ENCODE measurements at places on chromosomes 2 and 18.
A peak's percentile ranks its signal among the peaks of the same experiment; 100 is the strongest.

DNA sequence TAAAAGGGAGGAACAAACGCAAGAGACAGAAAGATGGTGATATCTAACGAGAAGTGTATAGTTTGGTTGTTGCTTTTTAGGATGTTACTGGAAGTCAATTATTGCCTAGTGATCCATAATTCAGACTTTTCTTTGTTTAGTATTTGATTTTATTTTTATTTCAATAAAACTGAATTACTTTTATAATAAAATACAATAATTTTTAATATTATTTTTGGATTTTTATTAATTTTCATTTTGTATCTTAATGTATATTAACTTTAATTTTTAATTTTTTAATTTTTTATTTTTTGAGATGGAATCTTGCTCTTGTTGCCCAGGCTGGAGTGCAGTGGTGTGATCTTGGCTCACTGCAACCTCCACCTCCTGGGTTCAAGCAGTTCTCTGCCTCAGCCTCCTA lies 55.6 kb downstream of the MTA3 start:
- no peak for DNase-seq

DNA sequence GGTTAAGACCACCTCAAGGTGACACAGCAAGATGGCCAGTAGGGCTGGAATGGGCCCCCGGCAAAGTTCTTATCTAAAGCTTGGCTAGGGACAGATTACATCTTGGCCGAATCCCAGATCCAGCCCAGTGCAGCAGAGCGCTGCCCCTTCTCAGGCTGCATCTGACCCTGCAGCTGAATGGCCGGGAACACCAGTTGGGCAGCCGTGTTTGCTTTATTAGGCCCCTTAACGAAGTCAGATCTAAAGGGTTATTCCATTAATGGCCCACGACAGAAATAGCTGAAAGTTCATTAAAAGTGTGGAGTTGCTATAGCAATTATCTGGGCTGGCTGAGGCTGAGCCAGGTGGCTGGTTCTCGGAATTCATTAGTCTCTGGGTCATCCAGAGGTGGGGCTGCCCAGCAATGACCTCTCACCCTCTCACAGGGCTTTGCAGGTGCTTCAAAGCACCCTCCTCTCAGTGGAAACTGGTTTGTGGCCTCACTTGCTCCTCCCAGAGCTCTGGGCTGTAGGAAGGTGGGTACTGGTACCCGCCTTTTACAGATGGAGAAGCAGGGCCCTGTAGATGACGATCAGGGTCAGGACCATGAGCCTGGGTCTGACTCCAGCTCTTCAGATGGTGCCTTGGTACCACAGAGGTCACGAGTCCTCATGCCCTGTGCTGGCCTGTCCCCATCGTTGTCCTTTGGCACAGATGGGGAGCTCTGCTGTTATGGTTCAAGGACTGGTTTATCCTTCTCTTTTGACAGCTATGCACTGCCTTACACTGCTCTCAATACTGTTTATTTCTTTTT lies 68.8 kb downstream of the EMX1 start:
- DNase-seq, result no peak

DNA sequence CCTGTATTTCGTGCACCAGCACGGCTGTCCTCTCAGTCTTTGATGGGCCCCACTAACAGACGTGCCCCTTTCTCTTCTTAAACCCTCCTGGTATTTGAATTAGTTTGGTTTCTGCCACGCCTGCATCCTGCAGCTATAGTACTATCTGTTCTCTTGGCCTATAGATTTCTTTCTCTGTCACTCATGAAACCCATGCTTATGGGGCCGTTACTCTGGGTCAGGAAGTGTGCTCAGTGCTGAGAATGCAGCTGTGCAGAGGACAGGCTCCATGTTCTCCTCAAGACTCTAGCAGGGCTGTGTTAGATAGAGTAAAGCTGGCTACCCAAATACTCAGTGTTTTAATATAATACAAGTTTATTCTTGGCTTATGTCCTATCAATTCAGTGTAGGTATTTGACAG lies 180.0 kb downstream of the INSIG2 start:
- DNase-seq, result no peak

DNA sequence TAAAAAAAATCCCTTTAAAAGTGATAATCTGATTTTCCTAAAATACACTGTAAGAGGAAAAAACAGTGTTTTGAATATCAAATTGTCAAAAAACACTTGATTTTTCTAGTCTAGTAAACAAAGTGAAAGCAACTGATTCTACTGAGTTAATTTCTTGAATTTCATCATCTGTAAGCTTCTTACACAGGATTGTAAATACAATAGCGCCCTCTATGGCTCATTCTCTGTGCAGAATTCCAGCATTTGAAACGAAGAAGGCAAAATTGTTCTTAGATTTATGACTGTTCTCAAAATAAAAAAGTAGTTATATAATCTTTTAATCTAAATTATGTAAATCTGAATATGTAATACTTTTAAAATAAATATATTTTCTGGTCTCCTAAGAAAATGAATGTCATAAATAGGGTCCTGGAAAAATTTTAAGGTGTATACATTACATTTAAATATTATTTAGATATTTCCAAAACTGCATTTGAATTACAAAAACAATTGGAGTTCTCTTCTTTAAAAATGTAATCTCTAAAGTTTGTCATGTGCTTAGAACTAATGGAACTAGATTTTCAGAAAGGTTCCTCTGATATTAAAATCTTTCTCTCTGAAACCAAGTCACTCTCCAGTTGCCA lies 176.9 kb upstream of the MC4R start:
- DNase-seq, result peak; percentile 69

DNA sequence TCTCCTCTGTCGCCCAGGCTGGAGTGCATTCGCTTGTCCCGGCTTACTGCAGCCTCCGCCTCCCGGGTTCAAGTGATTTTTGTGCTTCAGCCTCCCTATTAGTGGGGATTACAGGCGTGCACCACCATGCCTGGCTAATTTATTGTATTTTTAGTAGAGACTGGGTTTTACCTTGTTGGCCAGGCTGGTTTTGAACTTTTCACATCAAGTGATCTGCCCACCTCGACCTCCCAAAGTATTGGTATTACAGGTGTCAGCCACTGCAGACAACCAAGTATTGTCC lies 1.1 kb downstream of the RPS27A start:
- DNase-seq, result no peak

GRCh38 chr18:36889742-36890141 lies 60.8 kb downstream of the KIAA1328 start:
- DNase-seq, result no peak

DNA sequence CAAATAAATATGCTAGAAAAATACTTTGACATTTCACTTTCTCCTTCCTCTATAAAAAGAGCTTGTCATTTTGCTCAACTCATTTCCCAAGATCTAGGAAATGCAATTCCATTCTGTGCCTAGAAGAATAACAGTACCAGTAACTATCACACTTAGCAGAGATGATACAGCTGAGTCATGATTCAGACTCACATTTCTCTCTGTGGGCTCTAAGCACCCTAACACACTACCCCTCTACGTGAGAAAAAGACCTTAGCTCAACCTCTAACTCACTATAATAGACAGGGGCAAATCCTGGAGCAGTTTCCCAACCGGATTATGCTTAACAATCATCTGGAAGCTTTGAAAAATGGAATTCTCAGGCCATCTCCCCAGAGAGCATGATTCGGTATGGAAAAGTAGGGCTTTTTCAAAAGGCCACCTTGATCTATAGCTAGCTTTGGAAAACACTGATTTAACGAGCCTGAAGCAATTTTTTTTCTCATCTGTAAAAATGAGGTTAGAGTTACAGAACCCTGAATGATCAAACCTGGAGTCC lies 1312.3 kb upstream of the PIK3C3 start:
- DNase-seq, result no peak

DNA sequence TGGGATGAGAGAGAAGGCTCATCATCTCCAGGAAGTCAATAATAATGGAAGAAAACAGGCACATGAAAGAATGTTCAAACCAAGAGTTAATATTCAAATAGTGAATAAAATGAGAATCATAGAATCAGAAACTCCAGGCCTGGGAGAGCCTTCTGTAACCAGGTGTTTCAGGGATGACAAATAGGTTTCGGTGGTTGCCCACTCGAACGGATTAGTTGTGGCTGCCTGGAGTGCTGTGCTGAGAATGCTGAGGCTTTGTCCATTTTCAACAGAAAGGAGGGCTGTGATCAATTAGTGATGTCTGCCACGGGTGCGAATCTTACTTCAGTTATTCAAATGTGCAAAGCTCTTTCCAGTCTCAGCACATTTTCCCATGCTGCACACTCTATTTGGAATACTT lies 227.3 kb downstream of the INSIG2 start:
- no peak for DNase-seq

- DNase-seq, result peak; percentile 41
Observed at GRCh38 chr18:8088626-8089025, 520.6 kb upstream of the RAB12 start.

DNA sequence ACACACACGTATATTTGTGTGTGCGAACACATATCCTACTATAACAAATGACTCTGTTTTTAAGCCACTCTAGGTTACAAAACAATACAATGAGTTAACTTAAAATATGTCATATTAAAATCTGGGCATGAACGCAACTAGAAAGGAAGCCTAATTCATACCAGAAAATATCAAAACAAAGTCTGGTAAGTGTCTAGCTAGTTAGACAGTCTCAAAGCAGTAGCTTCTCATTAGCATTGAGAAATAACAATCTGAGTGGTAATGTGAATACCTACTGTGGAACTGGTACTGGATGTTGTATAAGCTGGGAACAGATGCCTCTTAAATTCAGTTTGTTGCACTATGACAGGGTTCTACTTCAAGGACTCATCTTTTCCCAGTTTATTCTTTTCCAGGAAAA lies 32.5 kb upstream of the WIPF1 start:
- DNase-seq, result no peak

- DNase-seq, result no peak
Observed at GRCh38 chr2:197238043-197238365, 72.6 kb downstream of the ANKRD44 start.

- no peak for DNase-seq
Observed at GRCh38 chr18:12076424-12077140, 17.1 kb upstream of the ANKRD62 start.

GRCh38 chr2:186442885-186443284 lies 43.2 kb upstream of the ZC3H15 start:
- DNase-seq, result no peak

DNA sequence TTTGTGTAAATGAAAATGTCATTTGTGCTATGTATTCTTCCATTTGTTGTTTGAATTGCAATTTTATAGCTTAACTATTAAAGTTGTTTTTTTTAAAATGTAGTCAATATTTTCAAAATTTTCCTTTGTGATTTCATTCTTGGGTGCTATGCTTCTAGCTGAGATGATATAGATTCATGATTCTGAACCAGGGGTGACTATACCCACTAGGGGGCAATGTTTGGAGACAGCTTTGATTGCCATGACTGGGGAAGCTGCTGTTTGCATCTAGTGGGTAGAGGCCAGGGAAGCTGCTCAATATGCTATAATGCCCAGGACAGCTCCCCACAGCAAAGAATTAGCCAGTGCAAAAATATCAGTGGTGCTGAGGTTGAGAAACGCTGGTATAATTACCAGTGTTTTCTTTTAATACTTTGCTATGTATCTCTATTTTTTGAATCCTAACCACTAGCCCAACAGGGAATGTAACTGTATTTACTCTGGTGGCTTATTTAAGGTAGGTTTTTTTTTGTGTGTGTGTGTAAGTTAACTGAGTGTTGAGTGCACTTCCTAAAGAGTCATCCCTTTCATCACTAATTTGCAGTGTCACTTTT lies 99.7 kb downstream of the MEP1B start:
- peak; percentile 76 for DNase-seq

- peak; percentile 61 for DNase-seq
Observed at GRCh38 chr2:135820003-135820618, 16.9 kb downstream of the LCT start.

DNA sequence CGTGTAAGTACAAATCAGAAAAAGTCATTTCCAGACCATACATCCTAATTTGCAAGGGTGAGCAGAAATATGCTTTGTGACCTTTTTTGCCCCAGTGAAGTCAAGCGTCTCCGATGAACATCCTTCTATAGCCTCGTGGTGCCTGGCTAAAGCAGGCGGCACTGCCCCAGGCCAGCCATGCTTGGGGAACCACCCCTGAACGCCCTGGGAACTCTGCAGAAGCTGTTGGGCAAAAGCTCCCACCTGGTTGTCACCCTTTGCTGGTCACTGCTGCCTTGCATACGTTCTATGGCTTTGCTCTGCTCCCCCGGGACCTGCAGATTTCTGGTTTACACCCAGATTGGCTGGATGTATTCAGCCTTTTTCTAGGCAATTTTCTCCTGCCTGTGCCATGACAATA lies 256.4 kb downstream of the SS18 start:
- no peak for DNase-seq

DNA sequence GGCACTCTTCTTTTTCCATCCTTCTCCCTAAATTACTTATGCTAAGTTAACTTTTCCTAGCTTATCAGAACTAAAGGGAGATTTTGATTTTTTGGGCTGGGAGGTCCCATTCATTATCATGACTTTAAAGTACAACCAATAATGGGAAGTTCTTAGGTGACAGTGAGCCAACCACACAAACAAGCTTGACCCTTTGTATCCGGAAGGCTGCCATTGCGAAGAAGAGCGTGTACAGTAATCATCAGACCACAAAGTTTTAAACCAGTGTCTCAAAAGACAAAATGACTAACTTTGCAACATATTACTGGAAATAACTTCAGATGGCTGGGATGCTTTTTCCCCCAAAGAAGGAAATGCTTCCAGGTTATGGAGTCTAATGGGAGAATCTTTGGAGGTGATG lies 298.1 kb downstream of the TGIF1 start:
- no peak for DNase-seq

DNA sequence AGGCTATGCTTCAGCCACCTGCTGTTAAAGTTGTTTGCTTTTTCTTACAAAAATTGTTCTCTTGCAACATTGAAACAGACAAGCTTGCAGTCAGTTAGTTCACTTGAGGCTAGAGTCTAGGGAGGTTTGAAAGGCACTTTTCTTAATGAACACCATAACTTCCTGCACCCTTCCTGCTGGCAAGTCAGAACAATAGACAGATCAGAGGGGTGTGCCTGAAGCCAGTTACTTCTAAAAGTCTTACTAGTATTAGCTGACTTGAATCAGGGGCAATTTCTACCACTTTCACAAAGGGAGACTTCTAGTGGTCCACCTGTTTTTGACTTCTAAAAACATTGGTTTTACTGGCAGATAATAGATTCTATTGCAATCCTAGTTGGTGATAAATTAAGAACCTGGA lies 367.4 kb upstream of the CDH20 start:
- no peak for DNase-seq

DNA sequence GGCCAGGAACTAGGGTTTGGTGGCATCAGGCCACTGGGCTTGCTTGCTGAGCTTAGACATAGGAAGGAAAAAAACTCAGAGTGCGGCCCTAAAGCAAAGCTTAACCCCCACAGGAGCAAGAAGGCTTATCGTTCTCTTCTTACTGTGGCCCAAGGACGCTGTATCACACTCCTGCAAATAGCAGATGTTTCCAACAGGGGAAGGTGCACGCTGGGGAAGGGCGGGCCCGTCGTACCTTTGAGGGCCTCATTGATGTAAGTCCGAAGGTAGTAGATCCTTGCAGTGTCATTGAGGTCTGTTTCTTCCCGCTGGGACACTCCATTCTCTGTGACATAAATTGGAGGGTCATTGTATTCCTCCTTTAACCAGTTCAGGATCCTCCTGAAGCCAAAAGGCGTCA lies 46.6 kb downstream of the LCT start:
- no peak for DNase-seq

GRCh38 chr2:200693836-200694470 lies 108.1 kb downstream of the AOX1 start:
- no peak for DNase-seq

- no peak for DNase-seq
Observed at GRCh38 chr18:48490641-48491293, 48.1 kb upstream of the CTIF start.

GRCh38 chr2:45975752-45976517 lies 321.3 kb upstream of the EPAS1 start:
- no peak for DNase-seq

Data from NCI-H510A (cell line).